ENCODE measurements at places on chromosomes 3 and 15.

DNA sequence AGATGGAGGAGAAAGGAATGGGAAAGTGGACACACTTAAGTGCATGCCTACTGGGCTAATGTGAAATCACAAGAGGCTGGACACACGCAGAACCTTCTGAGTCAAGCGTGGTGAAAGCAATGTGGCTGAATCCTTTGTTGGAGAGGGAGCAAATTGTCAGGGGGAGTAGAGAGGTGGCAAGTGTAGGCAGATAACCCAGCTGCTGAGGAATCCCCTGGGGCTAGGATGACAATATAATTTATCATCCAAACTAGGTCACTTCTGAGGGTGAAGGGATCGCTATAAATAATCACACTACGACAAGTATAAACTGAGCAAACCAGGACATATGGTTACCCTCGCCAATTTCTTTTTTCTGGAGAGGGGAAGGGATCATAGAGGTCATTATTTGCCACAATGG lies 28.7 kb downstream of the TAMM41 start:
- no peak for DNase-seq

GRCh38 chr3:58355179-58355578 lies 22.5 kb downstream of the PXK start:
- DNase-seq: no peak

DNA sequence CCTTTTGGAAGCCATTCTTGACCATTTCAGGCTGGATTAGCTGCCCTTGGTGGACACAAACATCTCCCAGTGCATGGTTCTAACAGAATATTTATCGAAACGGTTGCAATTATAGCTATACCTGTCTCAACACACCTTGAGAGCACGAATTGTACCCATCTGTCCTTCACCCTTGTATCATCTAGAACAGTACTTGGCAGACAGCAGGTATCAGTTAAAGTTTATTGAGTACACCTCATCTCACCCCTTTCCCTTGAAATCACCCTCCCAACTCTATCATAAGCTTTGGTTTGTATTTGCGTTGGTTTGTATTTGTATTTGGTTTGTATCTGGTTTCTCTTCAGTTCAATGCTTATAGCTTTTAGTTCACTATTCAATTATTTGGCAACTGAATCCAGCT lies 12.4 kb downstream of the TSPAN3 start:
- DNase-seq: no peak

DNA sequence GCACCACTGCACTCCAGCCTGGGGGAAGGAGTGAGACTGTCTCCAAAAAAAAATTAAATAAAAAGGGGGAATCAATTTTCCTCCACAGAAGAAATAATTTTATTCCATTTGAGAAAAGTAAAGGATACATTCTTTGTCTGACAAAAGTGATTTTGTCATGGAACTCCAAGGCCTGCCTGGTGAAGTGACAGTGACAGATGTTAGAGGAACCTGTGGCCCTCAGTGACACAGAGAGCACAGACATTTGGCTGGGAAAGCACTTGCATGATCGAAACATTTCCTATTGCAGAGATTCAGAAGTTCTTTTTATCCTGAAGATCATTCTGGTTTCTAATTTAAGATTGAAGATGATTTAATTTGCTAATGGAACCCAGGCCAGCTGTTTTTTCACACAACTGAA lies 5.9 kb downstream of the LYSMD4 start:
- no peak for DNase-seq

- DNase-seq: no peak
These were observed 40.0 kb downstream of the MYO9A start for GRCh38 chr15:72077950-72078349.

- no peak for DNase-seq
These were observed 82.0 kb downstream of the ETFA start for GRCh38 chr15:76229266-76229665.

- no peak for DNase-seq
These were observed 45.9 kb downstream of the FAM43A start for GRCh38 chr3:194731506-194732073.
